Epithelial cell of proximal tubule (primary cell): ENCODE measurements at places on chromosomes 3 and 15. TPM values are rescaled to one million over a fixed set of nuclear protein-coding genes. Genes with fewer than 3 reads are reported as not detected.

GOLGA8O gene
- 0.29 TPM in 1 of 2 replicates, not detected in the other for total RNA-seq

HIGD2B gene
- total RNA-seq: not detected in 2 replicates

- no peak for DNase-seq
Measured at GRCh38 chr3:8536096-8537056, 34.8 kb downstream of the LMCD1 start.

DNA sequence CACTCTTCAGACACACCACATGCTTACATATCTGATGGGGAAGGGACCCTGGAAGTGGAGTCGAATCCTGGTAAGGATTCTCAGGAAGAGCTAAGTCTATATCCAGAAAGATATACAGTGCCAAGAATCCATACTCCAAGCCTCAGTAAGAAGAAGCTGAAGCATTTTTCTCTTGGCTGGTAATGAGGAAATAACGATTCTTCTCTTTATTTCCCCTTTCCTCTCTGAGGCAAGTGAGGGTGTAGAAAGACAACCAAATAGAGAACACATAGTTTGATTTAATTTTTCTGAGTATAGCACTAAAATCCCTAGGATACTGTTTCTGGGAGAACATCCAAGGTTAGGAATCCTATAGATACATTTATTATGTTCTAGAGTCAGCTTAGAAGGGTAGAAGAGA is 857.3 kb downstream of the TUSC7 start:
- no peak for DNase-seq

GRCh38 chr3:53688066-53688465 is 158.2 kb downstream of the CHDH start:
- no peak for DNase-seq

SLC38A3 gene
- total RNA-seq: not detected in 2 replicates

- no peak for DNase-seq
Measured at GRCh38 chr15:65066635-65067316, 1.0 kb downstream of the RASL12 start.

GRCh38 chr3:51982352-51982837 is 940 bp upstream of the ACY1 start:
- DNase-seq: peak; percentile 78

SLC24A5 gene
- not detected in 2 replicates for total RNA-seq

GRCh38 chr3:173893835-173894234 is 496.3 kb downstream of the NLGN1 start:
- no peak for DNase-seq

GRCh38 chr15:100592898-100593297 is 9.1 kb downstream of the LINS1 start:
- DNase-seq: no peak

ATP13A4 gene
- not detected in 2 replicates for total RNA-seq

DNA sequence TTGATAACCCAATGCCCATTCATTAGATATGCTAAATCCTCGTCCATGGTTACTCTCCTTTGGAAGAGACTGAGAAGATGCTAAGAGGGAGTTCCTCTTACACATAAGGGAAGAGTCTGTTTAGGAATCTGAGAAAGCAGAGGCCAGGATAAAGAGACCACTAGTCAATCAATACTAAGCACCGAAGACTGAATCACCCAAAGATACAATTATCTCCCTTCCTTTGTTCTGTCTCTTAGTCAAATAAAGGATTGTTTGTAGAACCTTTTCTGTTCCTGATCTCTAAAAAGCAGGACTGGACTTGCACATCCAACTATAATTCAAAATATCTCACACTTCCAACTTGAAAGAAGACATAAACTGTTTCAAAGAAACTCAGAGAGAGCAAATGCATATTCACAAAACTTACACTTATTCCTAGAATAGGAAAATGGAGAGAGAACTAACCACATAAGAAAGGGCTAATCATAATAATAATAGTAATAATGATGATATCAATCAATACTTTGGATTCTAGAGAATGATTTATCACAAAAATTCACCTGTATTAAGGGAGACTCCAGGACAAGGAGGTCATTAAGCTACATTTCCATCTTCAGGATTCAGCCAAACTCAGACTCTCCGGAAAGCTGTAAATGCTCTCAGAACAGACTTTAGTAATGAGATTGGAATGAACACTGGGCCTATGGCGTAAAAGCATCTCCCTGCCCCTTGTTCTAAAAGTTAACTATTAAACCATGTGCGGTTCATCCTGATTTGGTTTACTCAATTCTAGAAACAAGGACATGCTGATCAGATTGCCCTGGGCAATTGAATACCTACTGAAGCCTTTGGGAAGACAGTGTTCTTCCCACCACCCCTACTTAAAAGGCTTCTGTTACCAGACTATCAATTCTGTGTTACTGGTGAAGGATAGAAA is 401.5 kb downstream of the ZBTB20 start:
- DNase-seq: peak; percentile 94

- DNase-seq: no peak
Measured at GRCh38 chr15:40923551-40923950, 5.6 kb upstream of the DLL4 start.

PAK2 gene
- total RNA-seq: 36.5 and 52.1 TPM in 2 replicates

DNA sequence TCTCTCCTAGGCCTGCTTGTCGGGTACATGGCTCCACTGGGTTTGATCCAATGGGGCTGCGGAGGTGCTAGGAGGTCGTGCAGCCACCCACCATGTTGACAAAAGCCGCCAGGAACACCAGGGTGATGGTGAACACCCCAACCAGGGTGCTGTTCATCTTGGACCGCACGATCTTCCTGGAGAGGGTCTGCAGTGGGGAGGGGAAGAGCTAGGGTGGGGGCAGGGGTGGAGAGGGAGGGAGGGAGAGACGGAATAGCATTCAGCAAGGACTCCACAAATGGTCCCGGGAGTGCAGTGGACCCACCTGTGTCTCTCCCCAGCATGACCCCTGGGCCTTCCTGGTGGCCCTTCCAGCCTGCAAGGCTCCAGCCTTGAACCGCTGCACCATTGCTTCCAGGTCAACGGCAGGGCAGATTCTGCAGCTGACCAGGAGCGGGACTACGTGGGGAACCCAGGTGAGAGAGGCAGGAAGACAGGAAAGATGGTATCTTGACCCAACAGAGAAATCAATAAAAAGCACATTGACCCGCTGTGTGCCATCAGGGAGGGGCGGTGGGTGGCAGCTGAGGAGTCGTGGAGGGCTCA is 102.3 kb downstream of the SEC22A start:
- DNase-seq: no peak

- no peak for DNase-seq
Measured at GRCh38 chr3:124116906-124117305, 125.0 kb upstream of the ROPN1 start.

RASL12 gene
- not detected in 2 replicates for total RNA-seq

DNA sequence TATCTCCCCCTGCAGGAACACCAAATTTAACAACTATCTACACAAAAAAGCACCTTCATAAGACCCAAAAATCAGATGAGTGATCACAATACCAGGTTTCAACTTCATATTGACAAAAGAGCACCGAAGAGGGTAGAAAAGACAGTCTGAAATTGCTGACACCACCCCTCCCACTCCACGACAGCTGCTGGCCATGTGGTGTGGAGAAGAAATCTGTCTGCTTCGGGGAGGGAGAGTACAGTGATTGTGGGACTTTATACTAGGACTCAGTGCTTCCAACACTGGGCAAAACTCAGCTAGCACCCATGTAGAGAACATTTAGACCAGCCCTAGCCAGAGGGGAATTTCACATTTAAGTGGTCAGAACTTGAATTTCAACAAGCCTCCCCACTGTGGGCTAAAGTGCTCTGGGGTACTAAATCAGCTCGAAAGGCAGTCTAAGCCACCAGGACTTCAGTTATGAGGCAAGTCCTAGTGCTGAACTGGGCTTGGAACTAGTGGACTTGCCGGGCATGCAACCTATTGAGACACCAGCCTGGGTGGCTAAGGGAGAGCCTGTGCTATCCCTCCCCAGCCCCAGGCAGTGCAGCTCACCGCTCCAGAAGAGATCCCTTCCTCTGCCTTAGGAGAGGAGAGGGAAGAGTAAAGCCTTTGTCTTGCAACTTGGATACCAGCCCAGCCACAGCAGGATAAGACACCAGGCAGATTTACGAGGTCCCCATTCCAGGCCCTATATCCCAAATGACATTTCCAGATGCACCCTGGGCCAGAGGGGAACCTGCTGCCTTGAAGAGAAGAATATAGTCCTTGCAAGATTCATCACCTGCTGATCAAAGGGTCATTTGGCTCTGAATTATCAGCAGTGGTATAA is 44.6 kb upstream of the POU1F1 start:
- DNase-seq: no peak

GATA2 gene
- total RNA-seq: 1.4 and 4.0 TPM in 2 replicates

PLS1 gene
- total RNA-seq: 30.5 and 36.4 TPM in 2 replicates

DNA sequence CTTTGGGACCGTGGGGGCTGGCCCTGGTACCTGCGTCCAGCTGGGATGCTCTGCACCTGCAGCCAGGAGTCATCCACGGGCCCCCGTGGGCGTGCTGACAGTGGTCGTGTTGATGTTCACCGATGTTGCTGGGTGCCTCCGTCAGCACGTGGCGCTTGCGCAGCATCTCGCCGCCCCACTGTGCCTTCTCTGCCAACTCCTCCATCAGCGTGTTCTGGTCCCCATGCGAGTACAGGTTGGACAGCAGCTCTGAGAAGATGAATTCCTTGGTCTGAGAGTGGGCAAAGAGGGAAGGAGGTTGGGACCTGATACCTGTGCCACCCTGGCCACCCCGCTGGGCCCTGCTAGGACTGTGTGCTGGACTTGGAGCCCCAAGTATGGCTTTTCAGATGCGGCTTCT is 61.4 kb downstream of the ADAMTS7 start:
- no peak for DNase-seq

DNA sequence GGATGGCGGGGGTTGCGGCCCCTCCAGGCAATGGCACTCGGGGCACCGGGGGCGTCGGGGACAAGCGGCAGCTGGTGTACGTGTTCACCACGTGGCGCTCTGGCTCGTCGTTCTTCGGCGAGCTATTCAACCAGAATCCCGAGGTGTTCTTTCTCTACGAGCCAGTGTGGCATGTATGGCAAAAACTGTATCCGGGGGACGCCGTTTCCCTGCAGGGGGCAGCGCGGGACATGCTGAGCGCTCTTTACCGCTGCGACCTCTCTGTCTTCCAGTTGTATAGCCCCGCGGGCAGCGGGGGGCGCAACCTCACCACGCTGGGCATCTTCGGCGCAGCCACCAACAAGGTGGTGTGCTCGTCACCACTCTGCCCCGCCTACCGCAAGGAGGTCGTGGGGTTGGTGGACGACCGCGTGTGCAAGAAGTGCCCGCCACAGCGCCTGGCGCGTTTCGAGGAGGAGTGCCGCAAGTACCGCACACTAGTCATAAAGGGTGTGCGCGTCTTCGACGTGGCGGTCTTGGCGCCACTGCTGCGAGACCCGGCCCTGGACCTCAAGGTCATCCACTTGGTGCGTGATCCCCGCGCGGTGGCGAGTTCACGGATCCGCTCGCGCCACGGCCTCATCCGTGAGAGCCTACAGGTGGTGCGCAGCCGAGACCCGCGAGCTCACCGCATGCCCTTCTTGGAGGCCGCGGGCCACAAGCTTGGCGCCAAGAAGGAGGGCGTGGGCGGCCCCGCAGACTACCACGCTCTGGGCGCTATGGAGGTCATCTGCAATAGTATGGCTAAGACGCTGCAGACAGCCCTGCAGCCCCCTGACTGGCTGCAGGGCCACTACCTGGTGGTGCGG is 1.9 kb downstream of the CHST2 start:
- DNase-seq: no peak

- no peak for DNase-seq
Measured at GRCh38 chr3:48555949-48556795, 431 bp downstream of the PFKFB4 start.

DNA sequence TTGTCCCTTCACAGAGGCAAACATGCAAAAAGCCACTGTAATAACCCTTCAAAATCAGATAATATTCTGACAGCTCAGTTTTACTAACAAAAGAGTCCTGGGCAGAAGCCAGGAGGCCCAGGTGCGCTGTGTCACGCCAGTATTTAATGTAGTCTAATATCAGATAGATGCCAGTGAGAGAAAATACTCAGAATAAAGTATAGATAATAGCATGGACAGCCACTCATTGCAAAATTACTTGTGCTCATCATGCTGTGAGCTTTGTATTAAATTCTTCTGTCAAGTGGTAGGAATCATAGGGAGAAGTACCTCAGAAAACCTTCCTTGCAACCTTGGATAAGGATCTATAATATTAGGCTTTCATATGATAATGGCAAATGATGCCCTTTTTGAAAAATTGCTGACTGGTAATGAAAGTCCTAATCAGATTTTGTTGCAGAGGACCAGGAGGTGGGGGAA is 1154.3 kb downstream of the ROBO1 start:
- DNase-seq: no peak

DNA sequence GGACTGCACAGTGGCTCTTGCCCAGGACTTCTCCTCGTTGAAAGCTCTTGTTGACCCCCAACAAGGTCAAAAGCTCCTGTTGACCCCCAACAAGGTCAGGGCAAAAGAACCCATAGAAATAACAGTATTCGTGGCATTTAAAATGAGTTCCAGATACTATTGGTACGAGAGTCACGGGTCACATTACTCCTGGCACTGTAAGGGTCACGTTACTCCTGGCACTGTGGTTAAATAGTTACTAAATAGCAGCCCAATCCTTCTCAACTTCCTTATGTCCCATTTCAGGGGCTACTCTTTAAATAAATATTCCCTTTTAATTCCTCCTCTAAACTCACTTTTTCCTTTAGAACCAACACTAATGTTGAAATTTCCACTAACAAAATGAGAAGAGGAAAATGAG is 18.2 kb upstream of the ADCY5 start:
- DNase-seq: peak; percentile 30

CYP1A1 gene
- total RNA-seq: 0.14 and 0.52 TPM in 2 replicates

DNA sequence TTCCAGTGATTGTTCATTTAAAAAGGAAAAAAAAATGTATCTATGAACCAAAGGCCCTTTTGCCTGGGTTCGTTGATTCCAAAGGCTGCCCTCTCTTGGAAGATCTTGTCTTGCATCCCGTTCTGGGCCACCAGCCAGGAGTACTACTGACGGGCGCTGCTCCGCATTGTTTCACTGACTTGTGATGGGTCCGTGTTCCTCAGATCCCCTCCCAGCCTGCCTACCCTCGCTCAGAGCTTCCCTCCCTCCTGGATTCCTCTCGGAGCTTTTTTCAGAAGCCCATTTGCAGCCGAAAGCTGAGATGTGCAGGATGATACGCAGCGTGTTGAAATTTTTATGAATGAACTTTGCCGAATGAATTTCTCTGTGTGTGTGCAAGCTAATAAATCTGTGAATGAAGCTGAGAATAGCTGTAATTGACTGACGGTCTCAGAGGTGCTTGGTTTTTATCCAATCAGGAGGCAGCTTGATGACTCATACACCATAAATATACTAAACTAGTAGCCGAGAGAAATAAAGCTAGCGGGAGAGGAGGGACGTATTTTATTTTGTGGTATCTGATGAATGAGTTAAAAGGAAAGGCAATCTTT is at the start of gene SHC4:
Gene SHC4 (minus strand): TSS at position 396 of the 590 bp plus-strand sequence. CDS start 904 bp downstream, outside the sequence.
- DNase-seq: no peak

PAQR9 gene
- total RNA-seq: 0.29 and 0.63 TPM in 2 replicates

C15orf62 gene
- 0.63 and 2.7 TPM in 2 replicates for total RNA-seq

SPESP1 gene
- 0.51 and 2.1 TPM in 2 replicates for total RNA-seq

GRCh38 chr3:96961576-96961975 is 147.2 kb downstream of the EPHA6 start:
- DNase-seq: no peak

DNA sequence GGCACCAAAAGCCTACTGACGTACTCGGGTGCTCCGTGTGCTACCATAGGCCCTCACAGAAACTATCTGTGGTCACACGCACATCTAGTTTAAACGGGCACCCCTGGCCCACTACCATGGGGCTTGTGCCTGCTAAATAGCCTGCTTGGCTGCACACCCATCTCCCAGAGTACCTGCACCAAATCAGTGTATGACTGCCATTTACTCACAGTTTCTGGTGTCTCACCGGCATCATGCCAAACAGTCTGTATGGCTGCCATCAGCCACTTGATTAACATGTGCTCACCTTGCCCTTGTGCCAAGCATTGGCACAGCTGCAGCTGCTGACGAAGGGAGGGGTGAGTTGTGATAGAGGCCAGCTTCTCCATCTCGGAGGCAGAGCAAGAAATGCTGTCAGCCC is 232.7 kb downstream of the IGSF11 start:
- DNase-seq: no peak
